ENCODE measurements at places on chromosomes 2 and 18.

- DNase-seq: no peak
Measured at GRCh38 chr2:95377216-95378123, 25.0 kb upstream of the FAHD2A start.

DNA sequence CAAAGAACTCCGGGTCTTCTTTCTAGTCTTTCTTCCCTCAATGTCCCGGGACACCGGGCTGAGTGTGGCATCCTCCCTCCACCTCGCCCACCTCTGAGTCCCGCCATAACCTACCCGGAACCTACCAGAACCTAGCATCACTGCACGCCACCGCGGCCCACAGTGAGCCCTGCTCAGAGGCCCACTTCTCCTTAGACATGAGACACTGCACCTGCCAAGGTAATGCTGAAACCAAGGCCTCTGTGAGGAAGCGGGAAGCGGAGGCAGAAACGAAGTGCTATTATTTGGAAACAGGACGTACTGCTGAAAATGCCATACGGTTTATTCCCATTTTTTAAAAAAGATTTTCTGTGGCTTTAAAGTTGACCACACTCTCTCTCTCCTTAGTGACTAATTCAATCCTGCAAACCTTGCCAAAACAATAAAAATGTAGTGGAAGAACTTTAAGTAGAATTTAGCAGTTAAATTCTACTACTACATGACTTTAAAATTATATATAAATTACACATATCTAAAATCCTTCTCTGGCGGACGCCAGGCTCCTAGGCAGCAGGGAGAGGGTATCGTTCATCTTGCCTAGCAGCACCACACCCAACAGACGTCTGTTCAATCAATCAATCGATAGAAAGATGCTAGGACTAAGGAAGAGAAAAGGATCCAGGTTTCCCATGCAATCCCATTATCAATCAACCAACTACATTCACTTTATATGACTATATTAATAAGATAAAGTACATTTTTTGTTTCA, 82.0 kb downstream of the ZNF516 start:
- DNase-seq: no peak

GRCh38 chr2:213129311-213129710, 22.1 kb downstream of the IKZF2 start:
- DNase-seq: no peak

DNA sequence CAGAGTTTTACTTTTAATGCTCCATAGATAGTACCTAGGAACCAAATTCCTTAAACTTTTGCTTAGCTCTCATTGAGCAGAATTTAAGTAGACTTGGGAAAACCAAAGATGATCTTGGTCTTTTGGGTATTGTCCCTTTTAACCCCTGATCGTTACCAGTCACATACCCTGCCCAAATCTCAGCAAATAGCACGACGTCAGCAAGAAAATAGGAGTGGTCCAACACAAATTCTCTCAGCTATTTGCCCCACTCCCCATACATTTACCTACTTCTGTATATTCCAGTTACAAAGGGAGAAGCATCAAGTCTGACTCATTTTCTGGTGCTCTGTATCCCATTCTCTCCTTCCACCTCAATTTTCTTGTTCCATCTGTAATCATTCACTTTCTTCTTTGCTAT, 387.3 kb downstream of the CCDC85A start:
- DNase-seq: no peak

DNA sequence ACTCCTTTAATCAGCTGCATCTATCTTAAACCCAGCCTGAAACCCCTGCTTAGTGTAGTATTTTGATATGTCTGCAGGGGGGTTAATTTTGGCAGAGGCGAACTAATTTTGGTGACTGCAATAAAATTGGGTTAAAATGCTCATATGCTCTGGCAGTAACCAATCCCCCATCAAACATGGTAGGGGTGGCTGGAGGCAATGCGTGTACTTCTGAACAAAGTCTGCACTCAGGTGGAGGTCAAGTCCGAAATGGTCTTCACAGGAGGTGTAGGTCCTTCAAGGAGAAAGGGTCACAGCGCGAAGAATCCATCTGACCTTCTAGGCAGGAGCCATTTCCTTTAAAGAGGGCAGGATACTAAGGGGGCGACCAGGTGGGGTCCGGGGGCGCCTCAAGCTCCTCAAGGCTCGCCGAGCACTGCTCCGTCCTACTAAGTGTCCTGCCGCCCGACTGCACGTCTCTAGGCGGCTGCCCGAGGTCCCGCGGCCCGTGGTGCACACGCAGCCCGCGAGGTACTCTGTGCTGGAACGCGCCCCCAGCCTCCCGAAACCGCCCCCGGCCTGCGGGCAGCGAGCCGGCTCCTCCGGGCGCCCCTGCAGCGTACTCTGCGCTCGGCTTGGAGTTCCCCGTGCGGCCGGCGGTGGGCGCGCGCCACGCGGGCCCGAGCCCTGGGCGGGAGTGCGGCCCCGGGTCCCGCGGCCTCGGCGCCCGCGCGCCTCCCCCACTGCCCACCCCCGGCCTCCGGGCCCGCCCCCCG, 1.7 kb upstream of the LDLRAD4 start:
- DNase-seq: no peak

DNA sequence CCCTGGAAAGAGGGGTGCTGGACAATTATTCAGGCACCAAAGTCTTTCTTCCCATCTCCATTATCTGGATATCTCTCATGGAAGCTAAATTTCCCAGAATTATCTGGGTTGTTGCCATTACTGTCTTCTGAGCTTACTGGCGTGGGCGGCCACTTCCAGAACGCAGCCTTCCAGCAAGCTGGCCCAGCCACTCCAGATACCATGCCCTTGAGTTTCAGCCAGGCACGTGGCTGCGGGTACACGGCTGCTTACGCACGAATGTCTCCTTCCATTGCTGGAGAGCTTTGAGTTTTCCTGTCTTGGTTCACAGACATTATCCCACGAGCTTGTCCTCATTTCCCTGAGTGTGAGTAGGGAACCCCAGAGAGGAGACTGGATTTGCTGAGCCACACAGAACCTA, 32.7 kb downstream of the CELF4 start:
- no peak for DNase-seq

- DNase-seq: no peak
Measured at GRCh38 chr2:15982285-15983044, 42.1 kb downstream of the MYCN start.

GRCh38 chr18:56575819-56576663, 62.4 kb downstream of the TXNL1 start:
- DNase-seq: no peak

GRCh38 chr18:903701-904100, 970 bp upstream of the ADCYAP1 start:
- DNase-seq: no peak

DNA sequence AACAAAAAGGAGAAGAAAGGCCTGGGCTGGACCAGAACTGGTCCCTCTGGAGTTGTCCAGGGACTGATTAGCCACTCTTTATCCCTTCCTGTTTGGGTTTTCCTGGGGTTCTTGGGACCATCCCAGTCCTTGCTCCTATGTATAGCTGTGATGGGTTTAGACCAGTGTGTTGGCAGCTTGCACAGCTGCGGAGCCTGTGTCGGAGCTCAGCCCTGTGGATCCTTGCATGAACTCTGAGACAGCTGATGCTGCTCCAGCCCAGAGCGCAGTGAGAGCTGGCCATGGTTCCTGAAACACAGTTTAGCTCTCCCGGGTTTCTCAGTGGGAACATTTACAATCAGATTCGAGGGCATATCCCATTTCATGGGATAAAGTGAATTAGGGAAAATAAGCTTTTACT, 16.9 kb downstream of the IMPA2 start:
- DNase-seq: no peak
